GM10248 (cell line): ENCODE measurements at places on chromosomes 5 and 9.

DNA sequence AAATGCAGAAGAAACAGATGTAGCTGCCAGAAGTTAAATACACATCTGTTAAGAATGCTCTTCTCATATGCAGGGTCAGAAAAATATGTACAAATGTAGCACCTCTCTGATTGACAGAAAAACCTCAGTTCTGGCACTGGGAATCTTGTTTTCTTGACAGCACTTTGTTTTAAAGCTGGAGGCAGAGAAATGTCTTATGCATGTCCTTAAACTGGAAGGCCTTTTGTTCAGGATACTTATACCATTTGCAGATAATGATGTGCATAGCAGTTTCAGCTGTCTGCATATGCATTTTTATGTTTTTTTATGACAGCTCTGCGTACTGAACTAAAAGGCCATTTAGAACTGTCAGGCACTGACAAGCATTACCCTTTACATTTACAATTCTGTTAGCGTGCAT lies 567.9 kb downstream of the EBF1 start:
- DNase-seq, result no peak

DNA sequence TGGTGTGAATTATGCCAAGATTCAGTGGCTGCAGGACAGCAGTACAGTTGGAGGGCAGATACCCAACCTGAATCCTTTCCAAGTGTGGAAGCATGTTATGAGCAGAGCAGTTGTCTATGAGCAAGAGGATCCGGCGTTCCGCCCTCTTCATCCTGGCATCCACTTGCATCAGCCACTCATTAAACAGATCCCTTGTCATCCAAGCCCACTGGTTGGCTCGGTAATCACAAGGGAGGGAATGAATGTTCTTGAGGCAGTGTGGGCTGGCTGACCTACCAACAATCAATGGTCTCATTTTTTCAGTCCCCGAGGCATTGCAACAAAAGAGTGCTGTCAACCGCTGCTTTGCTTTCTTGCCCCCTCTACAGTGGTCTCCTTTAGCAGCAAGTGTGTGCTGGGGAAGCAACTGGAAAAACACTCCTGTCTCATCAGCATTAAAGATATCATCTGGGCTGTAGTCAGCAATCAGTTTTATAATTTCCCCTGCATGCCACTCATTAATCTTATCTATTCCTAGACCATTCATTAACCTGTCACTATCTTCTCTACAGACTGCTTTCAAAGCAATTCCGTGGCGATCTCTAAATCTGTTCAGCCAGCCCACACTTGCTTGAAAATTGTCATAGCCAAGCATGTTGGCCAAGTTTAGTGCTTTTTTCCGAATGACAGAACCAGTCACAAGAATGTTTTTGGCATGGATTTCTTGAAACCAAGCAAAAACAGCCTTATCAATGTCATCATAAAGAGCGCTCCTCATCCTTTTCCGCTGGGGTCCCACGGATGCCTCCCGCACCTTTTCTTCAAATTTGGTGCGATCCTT lies 4.9 kb downstream of the TIGD6 start:
- DNase-seq, result no peak

- DNase-seq, result no peak
Observed at GRCh38 chr5:116730706-116731105, 156.1 kb upstream of the SEMA6A start.

GRCh38 chr5:180339583-180340183 lies 13.5 kb downstream of the GFPT2 start:
- DNase-seq, result no peak

- DNase-seq, result no peak
Observed at GRCh38 chr5:96699186-96699820, 37.1 kb downstream of the CAST start.

DNA sequence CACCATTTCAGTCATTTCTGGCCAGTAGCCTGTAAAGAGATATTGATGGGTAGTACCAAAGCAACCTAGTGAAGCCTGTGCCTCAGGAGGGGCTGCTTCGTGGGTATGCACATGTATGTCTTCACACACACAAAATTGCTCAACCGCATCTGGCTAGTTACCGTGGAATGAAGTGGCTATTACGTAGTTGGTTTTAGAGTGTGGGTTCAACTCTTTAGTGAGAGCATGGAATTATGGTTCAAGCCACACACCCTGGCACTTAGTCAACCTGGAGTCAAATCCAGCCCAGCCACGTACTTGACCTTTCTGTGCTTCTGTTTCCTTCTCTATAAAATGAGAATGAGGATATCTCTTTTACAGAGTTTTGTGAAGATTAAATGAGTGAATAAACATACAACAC lies 174.9 kb downstream of the TTC39B start:
- no peak for DNase-seq

GRCh38 chr9:16257604-16258003 lies 612.9 kb downstream of the BNC2 start:
- DNase-seq, result no peak

GRCh38 chr5:146751781-146752401 lies 126.7 kb downstream of the PPP2R2B start:
- no peak for DNase-seq

DNA sequence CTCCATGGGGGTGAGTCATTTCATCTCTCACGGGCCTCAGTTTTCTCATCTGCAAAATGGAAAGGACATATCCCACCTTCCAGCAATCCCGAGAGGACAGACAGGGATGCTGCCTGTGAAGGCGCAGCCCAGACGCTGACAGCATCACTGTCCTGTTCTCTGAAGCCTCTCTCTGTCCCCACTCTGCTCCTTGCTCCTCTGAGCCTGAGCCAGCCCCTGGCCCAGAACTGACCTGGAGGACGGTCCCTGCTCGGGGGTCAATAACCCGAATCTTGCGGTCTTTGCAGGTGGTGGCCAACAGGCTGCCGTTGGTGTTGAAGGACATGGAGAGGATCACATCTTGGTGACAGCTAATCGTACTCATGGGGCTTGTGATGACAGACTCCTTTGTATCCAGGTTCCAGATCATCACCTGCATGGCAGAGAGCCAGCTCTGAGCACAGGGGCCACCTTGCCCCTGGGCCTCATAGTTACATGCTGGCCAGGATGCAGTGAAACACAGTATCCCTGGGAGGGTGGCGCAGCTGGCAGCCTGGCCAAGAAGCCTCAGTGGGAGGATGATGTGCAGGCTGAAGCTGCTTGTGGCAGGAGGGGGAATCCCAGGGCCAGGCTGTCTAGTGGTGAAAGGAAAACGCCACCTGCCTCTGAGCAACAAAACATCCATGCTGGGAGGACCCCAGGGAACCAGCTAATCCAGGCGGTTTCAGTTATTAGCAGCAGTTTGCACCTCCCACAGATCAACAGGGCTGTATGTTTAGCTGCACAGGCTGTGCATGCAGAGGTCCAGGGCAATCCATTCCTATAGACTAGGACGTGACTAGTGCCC lies 14.0 kb upstream of the TRIM14 start:
- no peak for DNase-seq

DNA sequence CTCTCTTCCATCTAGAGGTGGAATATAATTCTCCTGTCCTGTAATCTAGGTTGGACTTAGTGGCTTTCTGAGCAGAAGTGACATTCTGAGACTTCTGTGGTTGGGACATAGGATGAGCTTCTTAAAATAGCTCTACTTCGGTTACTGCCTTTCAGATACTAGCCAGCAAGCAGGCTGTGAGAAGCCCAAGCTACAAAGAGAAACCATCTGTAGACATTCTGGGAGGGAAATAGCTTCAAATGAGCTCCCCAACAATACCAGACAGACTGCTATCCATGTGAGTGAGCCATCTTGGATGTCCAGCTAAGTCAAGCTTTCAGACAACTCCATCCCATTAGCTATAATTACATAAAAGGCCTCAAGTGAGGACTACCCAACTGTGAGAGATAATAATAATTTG lies 568.9 kb downstream of the DMRTA1 start:
- DNase-seq, result no peak

DNA sequence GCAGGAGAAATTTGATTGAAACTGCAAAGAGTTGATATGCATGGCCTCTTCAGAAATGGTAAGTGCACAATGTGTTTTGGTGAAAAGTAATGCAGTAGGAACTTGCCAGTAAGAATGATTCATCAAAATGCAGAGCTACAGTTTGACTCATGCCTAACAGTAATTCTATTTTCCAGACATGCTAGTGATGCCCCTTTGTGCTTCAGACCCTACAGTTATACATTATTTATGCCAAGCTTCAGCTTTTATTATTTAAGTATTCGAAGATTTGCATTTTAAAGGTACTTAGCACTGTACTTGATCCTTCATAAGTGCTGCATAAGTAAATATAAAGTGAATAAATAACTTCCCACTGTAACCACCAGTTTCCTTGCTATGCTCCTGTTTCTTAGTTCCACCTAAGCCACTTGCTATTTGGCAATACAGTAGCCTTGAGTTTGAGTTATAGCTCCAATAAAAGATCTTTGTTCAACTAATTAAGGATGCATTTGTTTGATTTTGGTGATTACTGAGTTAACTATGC lies 3.6 kb upstream of the SPATA31E1 start:
- DNase-seq, result no peak

GRCh38 chr5:43231977-43232376 lies 40.0 kb downstream of the NIM1K start:
- DNase-seq, result no peak

DNA sequence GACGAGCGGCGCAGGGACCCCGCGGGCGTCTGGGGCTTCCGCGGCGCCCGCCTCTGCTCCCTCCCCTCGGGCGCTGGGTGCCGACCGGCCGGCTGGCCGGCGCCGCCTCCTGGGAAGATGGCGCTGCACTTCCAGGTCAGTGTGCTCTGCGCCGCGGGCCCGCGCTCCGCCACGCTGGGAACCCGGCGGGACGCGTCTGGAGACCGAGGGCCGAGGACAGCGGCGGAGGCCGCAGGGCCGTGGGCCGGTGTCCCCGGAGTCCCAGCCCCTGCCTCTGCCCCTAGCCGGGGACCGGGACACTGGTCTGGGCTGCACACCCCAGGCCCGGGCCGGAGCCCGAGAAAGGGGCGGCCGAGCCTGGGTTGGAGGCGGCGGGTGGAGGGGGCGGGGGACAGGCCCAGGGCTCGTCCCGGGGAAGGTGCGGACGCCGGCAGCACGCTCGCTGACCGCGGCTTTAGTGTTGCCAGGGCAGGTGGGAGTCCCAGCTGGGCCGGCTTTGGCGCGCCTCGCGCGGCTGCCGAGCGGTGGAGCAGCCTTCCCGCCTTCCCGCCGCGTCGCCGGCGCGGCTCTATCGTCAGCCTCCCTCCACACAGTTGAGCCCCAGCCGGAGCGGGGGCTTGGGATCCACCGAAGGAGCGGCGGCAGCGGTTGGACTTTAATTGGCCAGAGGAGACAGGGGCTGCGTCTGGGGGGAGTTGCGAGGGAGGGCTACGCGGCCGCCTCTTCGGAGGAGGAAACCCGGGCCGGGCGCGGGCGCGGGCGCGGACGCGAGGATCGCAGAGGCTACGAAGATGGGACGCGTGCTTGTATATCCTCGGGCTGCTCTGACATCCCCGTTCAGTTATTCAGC lies at the start of gene RANBP17:
RANBP17 (plus strand) TSS at position 102 of the 850 bp plus-strand sequence.
- DNase-seq, result peak; percentile 39

- no peak for DNase-seq
Observed at GRCh38 chr5:123805300-123805699, 293.3 kb downstream of the CSNK1G3 start.

- no peak for DNase-seq
Observed at GRCh38 chr5:84373506-84373905, 11.2 kb downstream of the EDIL3 start.

DNA sequence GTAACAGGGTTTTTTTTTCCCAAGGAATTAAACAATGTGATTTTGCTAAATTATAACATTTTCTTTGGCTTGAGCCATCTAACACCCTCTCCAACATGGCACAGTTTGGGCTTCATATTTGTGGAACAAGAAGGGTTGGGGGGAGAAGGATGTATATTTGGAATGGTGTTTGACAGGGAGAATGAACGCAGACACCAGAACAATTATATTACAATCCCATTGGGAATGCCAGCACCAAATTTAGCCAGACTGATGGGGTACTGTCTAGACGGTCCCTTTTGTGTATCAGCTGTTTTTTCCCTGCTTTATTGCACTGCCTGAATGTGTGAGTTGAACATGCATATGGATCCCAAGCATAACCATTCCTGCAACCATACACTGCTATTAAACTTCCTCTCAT lies 130.9 kb upstream of the TMEM161B start:
- no peak for DNase-seq

GRCh38 chr5:100755435-100755834 lies 147.6 kb downstream of the ST8SIA4 start:
- DNase-seq, result no peak

DNA sequence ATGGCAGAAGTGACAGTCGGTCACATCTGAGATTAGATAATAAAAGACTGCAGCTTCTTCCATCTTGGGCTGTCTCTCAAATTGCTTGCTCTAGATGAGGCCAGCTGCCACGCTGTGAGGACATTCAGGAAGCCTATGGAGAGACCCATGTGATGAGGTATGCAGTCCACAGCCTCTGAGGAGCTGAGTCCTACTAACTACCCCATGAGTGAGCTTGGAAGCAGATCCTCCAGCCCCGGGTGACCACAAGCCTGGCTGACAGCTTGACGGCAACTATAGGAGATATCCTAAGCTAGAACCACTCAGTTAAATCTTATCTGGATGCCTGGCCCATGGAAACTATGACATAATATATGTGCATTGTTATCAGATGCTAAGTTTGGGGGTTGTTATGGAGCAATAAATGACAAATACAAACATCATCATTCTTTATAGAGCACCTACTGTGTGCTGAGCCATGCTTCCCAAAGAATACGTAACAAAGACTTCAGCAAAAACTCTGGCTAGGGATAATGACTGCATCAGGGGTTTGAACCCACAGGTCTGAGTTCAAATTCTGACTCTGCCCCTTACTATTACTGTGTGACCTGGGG lies 26.7 kb downstream of the KCNV2 start:
- no peak for DNase-seq

GRCh38 chr9:125161284-125161918 lies 18.1 kb upstream of the SCAI start:
- no peak for DNase-seq

- no peak for DNase-seq
Observed at GRCh38 chr5:33379757-33380156, 61.0 kb upstream of the TARS1 start.

GRCh38 chr9:90176901-90177300 lies 465.7 kb downstream of the DIRAS2 start:
- DNase-seq, result no peak

DNA sequence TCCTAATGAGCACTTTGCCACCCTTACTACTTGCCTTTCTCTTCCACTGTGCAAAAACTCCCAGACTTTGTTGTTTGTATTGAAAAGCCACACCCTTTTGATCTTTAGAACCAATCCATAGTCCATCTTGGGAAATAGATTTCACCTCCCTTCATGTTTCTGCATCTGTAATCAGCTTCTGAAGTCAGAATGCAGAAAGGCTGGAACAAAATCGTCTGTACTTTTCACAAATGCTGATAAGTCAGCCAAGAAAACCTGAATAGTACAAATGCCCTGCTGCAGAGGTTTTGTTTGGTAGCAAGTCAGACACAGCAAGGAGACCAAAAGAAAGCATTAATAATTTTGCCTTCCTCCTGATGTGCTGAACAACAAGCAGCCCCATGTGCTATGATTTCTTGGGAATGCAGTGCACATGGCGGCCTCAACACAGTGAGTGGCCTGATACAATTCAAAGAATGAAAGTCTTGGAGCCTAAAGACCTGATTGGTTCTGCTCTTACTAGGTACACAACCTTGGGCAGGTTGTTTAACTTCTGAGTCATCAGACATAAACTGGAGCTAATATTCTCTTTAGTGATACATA lies 59.2 kb upstream of the STK32A start:
- DNase-seq, result no peak

GRCh38 chr5:180803181-180804128 lies 849 bp upstream of the MGAT1 start:
- DNase-seq, result peak; percentile 88
